ENCODE measurements at places on chromosomes 6 and 20.

- DNase-seq = no peak
Measured at GRCh38 chr6:49462599-49462926, 490 bp downstream of the MMUT start.

DNA sequence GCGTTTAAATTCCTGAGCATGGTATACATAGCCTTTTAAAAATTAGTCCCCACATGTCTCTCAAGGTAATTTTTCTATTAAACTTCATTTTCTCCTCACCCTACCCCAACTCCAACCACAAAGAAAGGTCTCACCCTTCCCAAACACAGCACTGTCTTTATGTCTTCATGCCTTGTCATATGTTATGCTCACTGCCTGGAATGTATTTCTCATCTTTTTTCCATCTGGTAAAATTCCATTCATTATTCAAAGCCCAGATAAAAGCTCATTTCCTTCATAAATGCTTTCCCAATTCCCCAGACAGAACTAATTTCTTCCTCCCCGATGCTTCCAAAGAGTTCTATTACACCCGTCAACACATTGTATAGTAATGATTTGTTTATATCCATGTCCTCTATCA, 302.0 kb downstream of the ALDH8A1 start:
- DNase-seq = no peak

- DNase-seq = peak; percentile 34
Measured at GRCh38 chr20:57263801-57264792, 2.3 kb downstream of the BMP7 start.

DNA sequence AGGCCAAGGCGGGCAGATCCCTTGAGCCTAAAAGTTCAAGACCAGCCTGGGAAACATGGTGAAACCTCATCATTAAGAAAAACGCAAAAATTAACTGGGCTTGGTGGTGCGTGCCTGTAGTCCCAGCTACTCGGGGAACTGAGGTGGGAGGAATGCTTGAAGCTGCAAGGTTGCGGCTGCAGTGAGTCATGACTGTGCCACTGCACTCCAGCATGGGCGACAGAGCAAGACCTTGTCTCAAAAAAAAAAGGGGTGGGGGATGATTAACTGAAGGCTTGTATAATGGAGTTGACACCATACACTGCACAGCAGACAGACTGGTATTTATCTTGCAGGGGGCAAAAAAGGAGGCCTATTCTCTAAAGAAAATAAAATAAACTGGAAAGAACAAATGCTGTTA, 27.7 kb downstream of the SRPK1 start:
- DNase-seq = no peak

DNA sequence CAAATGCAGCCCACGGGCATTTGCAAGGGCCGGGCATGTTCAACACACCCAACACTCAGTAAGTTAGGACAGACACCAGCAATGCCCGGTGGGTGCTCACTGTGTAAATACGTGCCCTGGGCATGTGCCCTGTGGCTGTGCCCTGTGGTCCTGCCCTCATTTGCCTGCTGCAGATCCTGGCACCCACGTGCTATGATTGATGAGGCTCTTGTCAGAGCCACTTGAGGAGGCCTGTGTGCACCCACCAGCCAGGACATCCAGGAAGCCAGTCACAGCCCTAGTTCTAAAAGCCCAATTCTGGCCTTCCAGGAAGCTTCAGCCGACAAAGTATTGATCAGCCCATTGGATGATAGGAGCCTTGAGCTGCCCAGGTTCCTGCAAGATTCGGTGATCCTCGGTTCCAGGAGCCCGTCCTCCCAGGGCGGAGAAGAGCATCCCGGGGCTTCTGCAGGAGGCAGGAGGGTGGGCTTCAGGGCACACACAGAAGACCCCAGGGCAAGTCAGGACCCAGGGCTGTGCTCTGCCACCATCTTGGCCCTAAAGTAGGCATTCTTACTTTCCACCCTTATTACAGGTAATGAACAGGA, 223.9 kb downstream of the PREX1 start:
- DNase-seq = no peak

DNA sequence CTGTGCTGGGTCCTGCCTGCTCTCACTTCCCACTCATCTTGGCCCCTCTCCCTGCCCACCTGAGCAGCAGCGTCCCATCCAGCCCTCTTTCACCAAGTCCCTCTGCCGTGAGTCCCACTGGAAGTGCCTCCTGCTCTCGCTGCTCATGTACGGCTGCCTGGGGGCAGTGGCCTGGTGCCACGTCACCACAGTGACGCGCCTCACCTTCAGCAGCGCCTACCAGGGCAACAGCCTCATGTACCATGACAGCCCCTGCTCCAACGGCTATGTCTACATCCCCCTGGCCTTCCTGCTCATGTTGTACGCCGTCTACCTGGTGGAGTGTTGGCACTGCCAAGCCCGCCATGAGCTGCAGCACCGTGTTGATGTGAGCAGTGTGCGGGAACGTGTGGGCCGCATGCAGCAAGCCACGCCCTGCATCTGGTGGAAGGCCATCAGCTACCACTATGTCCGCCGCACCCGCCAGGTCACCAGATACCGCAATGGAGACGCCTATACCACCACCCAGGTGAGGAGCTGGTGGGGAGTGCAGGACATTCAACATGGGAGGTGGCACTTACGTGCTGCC, 2.8 kb downstream of the TMEM151B start:
- no peak for DNase-seq
